ENCODE measurements at places on chromosomes 13 and 19. TPM values are rescaled to one million over a fixed set of nuclear protein-coding genes. Genes with fewer than 3 reads are reported as not detected.

FLT3LG gene
- total RNA-seq = 12.8 TPM

OLFM2 gene
- total RNA-seq = 8.5 TPM

ARRDC5 gene
- total RNA-seq = 0.83 TPM

CYP4F22 gene
- total RNA-seq = 0.24 TPM

GNA15 gene
- total RNA-seq = 24.2 TPM

CEACAM19 gene
- total RNA-seq = 7.7 TPM

ZNF540 gene
- total RNA-seq = 4.6 TPM

CXCL17 gene
- total RNA-seq = 159 TPM

RYR1 gene
- total RNA-seq = 9.2 TPM

PSG2 gene
- not detected for total RNA-seq

ZNF221 gene
- total RNA-seq = 6.2 TPM

ADGRE3 gene
- 25.5 TPM for total RNA-seq

SCGB2B2 gene
- 1.5 TPM for total RNA-seq

ATP8A2 gene
- total RNA-seq = 1.7 TPM

COL5A3 gene
- 8.9 TPM for total RNA-seq

ZNF575 gene
- total RNA-seq = 2.8 TPM

IQCN gene
- total RNA-seq = 4.1 TPM

SIAH3 gene
- total RNA-seq = 0.06 TPM

KLK10 gene
- total RNA-seq = 5.7 TPM

CLDND2 gene
- total RNA-seq = 1.9 TPM

MBNL2 gene
- 58.2 TPM for total RNA-seq
